Lung microvascular endothelial cell (primary cell): ENCODE measurements at places on chromosomes 2 and 18. TPM values are rescaled to one million over a fixed set of nuclear protein-coding genes. Genes with fewer than 3 reads are reported as not detected.

- no peak for DNase-seq
Observed at GRCh38 chr2:217743966-217744761, 258.6 kb downstream of the TNS1 start.

ELP2 gene
- 141 and 158 TPM in 2 replicates for total RNA-seq

DNA sequence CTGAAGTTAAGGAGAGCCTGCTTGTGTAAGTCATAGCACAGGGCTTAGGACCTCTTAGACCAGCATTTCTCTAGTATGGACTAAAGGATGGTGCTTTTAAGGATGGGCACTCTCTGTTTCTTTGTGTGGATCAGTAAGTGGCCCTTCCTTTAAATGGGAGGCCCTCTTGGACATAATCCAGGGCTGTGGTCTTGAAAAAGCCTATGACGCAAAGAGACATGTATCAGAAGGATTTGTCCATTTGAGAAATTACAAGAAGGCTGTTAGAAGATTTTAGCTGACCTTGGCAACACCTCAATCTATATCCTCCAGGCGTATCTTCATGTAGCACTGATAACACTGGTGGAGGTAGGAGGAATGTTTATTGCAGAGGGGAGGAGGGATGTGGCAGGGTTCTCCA lies 79.2 kb downstream of the PRPF40A start:
- no peak for DNase-seq

- no peak for DNase-seq
Observed at GRCh38 chr18:46072376-46072867, 362 bp upstream of the PSTPIP2 start.

ADGRF3 gene
- total RNA-seq, result under 0.01 TPM in 2 replicates

WDR54 gene
- total RNA-seq, result 24.0 and 32.3 TPM in 2 replicates

DNA sequence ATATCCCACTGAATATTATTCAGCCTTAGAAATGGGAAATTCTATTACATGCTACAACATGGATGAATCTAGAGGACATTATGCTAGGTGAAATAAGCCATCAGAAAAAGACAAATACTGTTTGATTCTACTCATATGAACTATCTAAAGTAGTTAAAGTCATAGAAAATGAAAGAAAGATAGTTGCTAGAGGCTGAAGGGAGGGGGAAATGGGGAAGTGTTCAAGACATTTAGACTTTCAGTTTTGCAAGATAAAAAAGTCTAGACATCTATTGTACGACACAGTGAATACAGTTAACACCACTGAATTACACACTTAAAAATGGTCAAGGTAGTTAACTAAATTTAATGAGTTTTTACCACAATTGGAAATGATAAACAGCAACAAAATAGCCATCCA lies 835.9 kb upstream of the CHAC2 start:
- DNase-seq, result no peak

NPPC gene
- total RNA-seq, result 0.20 TPM in 1 of 2 replicates, not detected in the other

DNA sequence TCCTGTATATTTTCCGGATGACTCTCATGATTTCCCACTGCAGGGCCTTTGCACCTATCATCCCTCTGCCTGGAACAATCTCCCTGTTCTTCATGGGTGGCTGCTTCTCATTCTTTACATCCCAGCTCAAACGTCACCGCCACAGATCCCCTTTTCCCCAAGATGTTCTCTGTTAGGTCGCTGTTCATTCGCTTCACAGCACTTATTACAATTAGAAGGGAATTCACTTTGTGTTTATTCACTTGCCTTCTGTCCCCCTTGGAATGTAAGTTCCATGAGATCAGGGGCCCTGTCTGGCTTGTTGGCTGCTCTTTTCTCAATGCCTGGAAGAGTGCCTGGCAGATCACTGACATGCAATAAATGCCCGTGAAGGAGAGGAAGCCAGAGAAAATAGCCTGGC lies 106.7 kb downstream of the FOXI3 start:
- no peak for DNase-seq

DNA sequence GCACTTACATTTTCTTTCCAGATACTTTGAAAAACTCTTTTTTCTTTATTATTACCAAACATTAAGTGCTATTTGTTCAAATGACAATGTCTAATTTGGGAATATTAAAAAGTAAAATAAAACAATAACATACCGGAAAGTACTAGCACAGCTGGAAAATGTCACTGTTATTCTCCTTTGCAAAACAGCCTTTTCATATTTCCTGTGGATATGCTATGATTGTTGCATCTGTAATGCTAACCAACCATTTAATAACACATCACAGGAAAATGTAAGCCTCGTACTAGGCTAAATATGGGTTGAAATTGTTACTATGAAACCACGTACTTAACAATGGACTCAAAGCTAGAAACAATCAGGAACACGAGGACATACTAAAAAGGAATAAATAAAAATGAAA lies 298.1 kb downstream of the CBLN2 start:
- no peak for DNase-seq

PPP1R1C gene
- 0.22 TPM in 1 of 2 replicates, not detected in the other for total RNA-seq

TRIM54 gene
- total RNA-seq, result 0.44 and 1.2 TPM in 2 replicates

VSNL1 gene
- total RNA-seq, result not detected in 2 replicates

AOX1 gene
- total RNA-seq, result 0.20 and 6.1 TPM in 2 replicates
